ENCODE measurements at places on chromosomes 2 and 18.
A peak's percentile ranks its signal among the peaks of the same experiment; 100 is the strongest.

GRCh38 chr2:81234711-81235110 is 930.2 kb upstream of the LRRTM1 start:
- DNase-seq = no peak

- no peak for DNase-seq
Observed at GRCh38 chr2:7033136-7033960, 116.1 kb downstream of the RNF144A start.

DNA sequence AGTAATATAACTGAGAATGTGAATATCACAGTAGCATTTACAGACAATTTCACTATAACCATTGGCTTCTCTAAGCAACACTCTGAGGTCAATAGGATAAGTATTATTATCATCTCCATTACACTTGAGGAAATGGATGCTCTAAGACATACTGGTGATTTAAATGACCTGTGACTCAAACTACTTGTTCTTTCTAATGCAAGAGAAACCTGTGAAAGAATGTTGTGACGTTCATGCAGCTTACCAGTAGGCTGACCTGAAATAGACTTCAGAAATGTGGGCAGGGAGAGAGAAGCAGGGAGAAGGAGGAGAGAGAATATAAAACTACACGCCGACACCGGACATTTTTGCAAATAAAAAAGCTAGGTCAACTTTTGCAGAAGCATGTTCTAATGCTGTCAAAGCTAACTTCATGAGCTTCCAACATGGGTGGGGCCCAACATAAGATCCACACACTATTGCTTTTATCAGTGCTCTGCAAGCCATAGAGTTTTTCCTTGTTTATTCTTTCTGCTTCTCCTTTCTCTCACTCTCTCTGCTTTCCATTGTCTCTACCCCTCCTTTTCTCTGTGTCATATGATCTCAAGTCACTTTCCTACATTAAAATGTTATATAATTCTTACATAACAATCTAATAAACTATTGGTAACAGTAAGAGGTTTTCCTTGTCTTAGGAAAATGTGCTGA is 217.6 kb upstream of the FN1 start:
- DNase-seq = peak; percentile 60

DNA sequence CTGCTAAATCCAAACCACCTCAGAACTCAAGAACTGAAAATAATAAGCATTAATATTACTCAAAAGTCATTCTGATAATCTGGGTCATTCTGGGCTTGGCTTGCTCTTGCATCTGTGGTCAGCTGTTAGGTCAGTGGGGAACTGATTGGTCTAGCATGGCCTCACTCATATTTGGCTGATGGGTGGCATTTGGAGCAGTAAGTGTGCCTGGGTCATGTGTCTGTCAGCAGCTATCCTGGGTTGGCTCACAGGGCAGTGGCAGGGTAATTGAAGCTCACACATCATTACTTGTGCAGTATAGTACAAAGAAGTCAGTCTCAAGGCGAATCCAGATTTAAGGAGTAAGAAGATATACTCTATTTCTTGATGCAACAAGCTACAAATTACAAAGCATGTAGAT is 9.6 kb downstream of the RPL37A start:
- no peak for DNase-seq

DNA sequence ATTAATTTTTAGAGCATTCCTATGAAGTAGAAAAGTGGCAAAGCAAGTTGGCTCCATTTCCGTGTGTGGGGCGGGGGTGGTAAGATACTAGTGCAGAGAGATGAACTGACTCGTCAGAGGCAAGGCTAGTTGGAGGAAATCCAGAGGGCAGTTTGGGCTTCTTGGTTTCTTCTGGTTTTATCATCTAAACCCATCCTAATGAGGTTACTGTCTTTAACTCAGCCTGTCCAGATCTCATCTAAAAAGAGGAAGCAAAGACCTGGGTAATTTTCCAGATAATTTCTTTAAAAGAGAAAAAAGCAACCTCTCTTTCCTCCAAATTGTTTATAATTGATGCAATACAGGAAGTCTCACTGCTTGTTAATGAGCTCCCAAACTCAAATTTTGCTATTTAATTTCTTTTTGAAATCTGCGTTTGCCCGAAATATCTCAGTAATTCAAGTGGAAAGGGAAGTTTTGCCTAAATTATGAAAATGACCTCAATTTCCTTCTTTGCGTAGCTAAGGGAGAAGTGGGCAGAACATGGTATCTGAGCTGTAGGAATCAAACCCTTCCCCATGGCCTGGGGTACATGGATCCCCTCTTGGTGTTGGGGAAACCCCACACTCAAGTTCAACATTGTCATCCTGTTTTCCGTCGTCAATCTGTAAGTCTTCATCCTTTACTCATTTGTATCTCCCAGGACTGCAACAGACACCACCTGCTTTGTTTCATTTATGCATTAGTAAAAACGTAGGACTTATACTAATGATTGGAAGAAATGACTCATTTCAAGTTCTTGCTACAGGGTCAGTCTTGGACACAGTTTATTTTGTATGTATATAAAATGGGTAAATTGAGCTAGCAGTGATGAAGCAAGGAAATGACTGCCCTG is 89.1 kb upstream of the KLF7 start:
- peak; percentile 85 for DNase-seq

GRCh38 chr2:143946436-143947391 is 573.2 kb downstream of the ZEB2 start:
- peak; percentile 88 for DNase-seq

GRCh38 chr2:554444-554843 is 122.8 kb downstream of the TMEM18 start:
- DNase-seq = no peak

DNA sequence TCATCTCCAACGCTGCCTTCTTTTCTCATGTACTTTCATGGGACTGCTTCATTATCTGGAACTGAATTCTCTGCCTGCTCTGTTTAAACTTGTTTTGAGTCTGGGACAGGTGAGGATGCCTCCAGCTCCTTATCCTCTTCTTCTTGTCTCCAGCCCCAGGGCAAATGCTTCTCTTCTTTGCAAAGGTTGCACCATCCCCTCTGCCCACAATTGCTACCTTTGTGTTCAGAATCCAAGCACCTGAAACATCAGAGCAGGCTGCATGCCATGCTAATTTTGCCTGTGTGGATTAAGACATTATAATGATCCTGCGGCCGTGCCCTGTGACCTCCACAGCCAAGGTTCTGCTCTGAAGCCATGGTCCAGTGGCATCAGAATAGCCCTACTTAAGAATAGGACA is 309.5 kb downstream of the EPHA4 start:
- no peak for DNase-seq

GRCh38 chr2:7795778-7796563 is 878.8 kb downstream of the RNF144A start:
- peak; percentile 61 for DNase-seq

GRCh38 chr2:157875641-157876065 is 477 bp downstream of the ACVR1 start:
- no peak for DNase-seq

GRCh38 chr2:140910683-140911082 is 1220.1 kb downstream of the LRP1B start:
- DNase-seq = no peak

GRCh38 chr2:235728800-235729556 is 235.1 kb downstream of the AGAP1 start:
- DNase-seq = no peak

DNA sequence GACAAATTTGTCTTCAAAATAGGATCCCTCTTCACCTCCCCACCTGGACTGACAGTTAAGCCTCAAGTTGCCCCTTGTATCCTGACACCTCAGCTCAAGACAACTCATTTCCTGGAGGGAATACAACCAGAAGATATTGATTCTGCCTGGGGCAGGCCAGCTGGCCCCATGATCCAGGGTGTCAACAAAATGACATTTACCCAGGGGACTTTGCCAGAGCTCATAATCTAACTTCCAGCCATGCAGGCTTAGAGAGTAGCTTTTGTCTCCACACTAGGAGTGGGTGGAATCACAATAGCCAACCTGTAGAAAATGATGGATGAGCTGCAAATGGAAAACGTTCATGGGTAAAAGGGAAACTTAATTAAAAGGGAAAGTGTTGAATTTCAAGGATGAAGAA is 220.1 kb upstream of the DPP10 start:
- no peak for DNase-seq

DNA sequence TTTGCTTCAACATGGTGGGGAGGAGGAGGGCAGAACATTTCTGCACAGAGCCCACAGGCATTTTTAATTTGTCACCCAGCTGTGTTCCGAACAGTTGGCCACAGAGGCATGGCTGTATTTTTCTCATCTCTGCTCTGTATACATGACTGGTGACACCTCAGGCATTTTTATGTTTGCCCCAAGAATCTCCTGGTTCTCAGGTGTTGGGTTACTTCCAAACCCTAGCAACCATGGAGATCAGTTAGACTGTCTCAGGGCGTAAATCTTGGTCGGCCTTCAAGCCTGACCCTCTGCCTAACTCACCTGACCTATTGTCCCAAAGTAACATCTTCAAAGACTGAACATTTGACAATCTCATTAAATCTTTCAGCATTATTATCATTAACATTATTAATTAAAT is 100.0 kb downstream of the ABCA12 start:
- no peak for DNase-seq

DNA sequence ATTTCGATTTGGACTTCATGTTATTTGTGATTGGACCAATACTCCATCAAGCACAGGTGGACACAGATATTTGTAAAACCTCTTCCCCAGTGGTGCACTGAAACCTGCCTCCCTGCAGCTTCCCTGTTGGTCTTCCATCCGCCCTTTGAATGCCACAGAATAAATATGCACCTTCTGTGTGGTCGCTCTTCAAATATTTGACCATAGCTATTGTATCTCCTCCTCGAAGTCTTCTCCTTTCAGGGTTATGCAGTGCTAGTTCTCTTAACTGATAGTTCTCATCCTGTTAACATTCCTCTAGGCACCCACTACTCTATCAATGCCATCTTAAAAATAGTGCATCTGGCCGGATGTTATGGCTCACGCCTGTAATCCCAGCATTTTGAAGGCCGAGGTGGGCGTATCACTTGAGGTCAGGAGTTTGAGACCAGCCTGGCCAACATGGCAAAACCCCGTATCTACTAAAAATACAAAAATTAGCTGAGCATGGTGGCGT is 12.5 kb downstream of the SPATS2L start:
- DNase-seq = no peak

DNA sequence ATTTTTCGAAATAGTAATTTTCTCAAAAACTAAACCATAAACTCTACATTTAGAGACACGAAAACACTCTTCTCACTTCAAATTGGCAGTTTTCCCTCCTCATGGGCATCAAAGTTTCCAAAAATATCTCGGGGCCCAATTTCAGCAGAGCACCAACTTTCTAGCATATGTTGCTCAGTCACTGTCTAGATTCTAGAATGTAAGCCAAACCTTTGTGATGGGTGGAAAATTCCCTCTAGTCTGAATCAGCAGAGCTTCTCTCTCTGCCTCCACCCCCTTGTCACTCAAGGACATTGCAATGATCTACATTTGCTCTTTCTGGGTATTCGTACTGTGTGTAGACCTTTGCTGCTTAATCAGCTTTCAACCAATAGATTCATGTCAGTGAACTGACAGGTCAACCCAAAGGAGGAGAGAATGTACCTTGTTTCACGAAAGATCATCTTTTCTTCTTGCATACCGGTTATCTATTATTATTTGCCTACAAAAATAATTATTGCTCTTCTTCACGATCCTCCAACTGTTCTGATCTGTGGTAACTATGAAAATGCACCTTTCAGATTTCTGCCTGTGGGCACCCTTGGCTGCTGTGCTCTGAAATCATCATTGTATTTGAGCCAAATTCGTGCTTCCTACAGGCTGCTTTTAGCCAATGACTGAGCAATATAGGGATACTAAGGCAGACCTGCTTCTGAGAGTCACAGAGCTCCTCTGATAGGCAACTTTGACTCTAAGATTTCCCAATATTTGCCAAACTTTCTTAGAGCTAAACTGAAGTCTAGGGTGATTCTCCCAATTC is 38.7 kb upstream of the GLS start:
- peak; percentile 75 for DNase-seq

DNA sequence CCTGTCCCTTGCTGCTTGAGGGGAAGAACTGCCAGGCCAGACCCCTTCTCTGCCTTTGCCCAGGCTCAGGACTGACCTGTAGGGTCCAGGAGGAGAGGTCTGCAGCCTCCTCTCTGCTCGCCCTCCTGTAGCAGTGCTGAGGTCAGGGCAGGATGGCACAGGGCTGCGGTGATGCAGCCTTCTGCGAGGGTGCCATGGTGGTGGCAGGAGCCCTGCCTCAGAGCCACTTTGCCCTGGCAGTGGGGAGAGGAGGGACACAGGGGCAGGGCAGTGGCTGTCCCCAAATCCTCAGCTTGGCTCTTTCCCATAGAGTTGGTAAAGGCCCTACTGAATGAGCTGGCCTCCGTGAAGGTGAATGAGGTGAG is 884 bp downstream of the PROM2 start:
- DNase-seq = no peak

Measured in fibroblast of skin of right biceps (primary cell).